HCT116 (cell line): ENCODE measurements at places on chromosomes 2 and 18. TPM values are rescaled to one million over a fixed set of nuclear protein-coding genes. Genes with fewer than 3 reads are reported as not detected.

The SH3YL1 gene
- 32.8 TPM for total RNA-seq

The AFG3L2 gene
- 66.7 TPM for total RNA-seq

The SH3RF3 gene
- not detected for total RNA-seq

The SUPT7L gene
- 25.2 TPM for total RNA-seq

The DHRS9 gene
- total RNA-seq = 0.15 TPM

The SERPINB13 gene
- 0.07 TPM for total RNA-seq

The IL36B gene
- total RNA-seq = not detected

The MAP3K19 gene
- total RNA-seq = not detected

The SCN1A gene
- total RNA-seq = not detected

The GKN2 gene
- not detected for total RNA-seq

The SYT4 gene
- total RNA-seq = not detected

The CTLA4 gene
- 0.37 TPM for total RNA-seq

The GALNT14 gene
- total RNA-seq = 11.2 TPM

The TBR1 gene
- total RNA-seq = 0.17 TPM

The UGT1A1 gene
- not detected for total RNA-seq

The STPG4 gene
- total RNA-seq = 10.6 TPM

The FTCDNL1 gene
- 2.6 TPM for total RNA-seq

The LONRF2 gene
- total RNA-seq = 1.6 TPM

The KCNS3 gene
- 5.2 TPM for total RNA-seq

The UGT1A5 gene
- total RNA-seq = not detected

The LAMA1 gene
- 0.05 TPM for total RNA-seq

The OTOF gene
- total RNA-seq = 0.10 TPM

The GPR39 gene
- 5.1 TPM for total RNA-seq

The PARD3B gene
- 2.0 TPM for total RNA-seq

The SERPINB5 gene
- 19.5 TPM for total RNA-seq

The CFAP210 gene
- not detected for total RNA-seq
